ENCODE measurements at places on chromosomes 12 and 14. TPM values are rescaled to one million over a fixed set of nuclear protein-coding genes. Genes with fewer than 3 reads are reported as not detected.
A peak's percentile ranks its signal among the peaks of the same experiment; 100 is the strongest.

- no peak overlapping the region for H3K4me3 ChIP-seq
- no peak overlapping the region for H3K27ac ChIP-seq
- H3K36me3 ChIP-seq: no peaks in the 10 kb centered on the region
- DNase-seq: no peak
Observed at GRCh38 chr14:81385419-81385818, 14.7 kb downstream of the STON2 start.

- H3K36me3 ChIP-seq: no peaks in the 10 kb centered on the region
- peak; percentile 6 for DNase-seq
Observed at GRCh38 chr12:50927356-50927755, 25.0 kb upstream of the HIGD1C start.

- H3K4me1 ChIP-seq: peaks cover 17% of the 10 kb centered on the region
- H3K4me3 ChIP-seq: no peak overlapping the region
- no peaks in the 10 kb centered on the region for H3K36me3 ChIP-seq
- no peaks in the 10 kb centered on the region for H3K27me3 ChIP-seq
- peak overlapping the region; percentile 44 for H3K27ac ChIP-seq
Observed at GRCh38 chr14:24774187-24774915, 140.4 kb upstream of the GZMB start.

DNA sequence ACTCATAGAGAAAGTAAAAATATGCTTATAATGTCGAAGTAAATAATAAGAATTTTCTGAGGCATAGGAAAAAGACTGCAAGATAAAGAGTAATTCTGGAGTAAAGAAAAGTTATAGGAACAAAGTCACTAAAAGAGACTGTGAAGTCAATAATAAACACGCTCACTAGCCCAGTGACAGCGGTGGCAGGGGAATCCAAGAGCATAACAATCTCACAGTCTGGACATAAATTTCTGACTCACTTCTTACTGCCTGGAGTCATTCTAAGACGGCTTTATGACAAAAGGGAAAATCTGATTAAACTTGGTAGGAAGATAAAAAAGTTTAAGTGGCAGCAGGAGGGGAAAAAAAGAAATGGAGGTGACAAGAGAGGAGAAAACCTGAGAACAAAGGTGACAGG, 56.4 kb upstream of the GRIP1 start:
- H3K27me3 ChIP-seq: peaks cover 2% of the 10 kb centered on the region
- no peak for DNase-seq
- no peak overlapping the region for H3K27ac ChIP-seq
- H3K4me1 ChIP-seq: no peaks in the 10 kb centered on the region
- no peak overlapping the region for H3K4me3 ChIP-seq
- H3K36me3 ChIP-seq: no peaks in the 10 kb centered on the region

GRCh38 chr14:52354242-52354641, 40.1 kb downstream of the PTGER2 start:
- H3K36me3 ChIP-seq: no peaks in the 10 kb centered on the region
- no peak overlapping the region for H3K27ac ChIP-seq
- no peak overlapping the region for H3K4me3 ChIP-seq
- no peaks in the 10 kb centered on the region for H3K4me1 ChIP-seq
- no peak for DNase-seq

TAPBPL gene
- 9.9 TPM for total RNA-seq

IL22 gene
- not detected for total RNA-seq

DNA sequence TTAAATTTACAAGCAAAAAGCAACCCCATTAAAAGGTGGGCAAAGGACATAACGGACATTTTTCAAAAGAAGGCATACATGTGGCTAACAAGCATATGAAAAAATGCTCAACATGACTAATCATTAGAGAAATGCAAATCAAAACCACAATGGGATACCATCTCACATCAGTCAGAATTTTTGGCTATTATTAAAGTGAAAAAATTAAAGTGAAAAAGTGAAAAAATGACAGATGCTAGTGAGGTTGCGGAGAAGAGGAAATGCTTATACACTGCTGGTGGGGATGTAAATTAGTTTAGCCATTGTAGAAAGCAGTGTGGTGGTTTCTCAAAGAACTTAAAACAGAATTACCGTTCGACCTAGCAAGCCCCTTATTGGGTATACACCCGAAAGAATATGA, 7.9 kb downstream of the OTOGL start:
- H3K27ac ChIP-seq: no peak overlapping the region
- no peak for DNase-seq
- no peak overlapping the region for H3K4me3 ChIP-seq
- no peaks in the 10 kb centered on the region for H3K36me3 ChIP-seq
- H3K4me1 ChIP-seq: no peaks in the 10 kb centered on the region
- no peaks in the 10 kb centered on the region for H3K27me3 ChIP-seq

RHEBL1 gene
- total RNA-seq: 2.6 TPM

DNA sequence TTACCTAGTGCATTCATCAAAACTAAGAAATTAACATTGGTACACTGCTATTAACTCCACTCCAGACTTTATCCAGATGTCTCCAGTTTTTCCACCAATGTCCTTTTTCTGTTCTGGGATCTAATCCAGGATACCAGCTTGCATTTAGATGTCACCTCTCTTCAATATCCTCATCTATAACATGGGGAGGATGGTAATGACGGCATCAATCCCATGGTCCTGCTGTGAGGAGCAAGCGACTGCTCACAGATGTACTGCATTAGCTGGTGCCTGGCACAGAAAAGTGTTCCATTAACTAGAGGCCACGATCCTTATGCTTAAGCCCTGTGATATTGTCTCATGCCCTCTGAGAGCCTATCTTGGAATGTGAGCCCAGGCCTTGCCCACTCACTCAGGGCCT, 53.8 kb downstream of the CALM1 start:
- DNase-seq: no peak
- no peak overlapping the region for H3K4me3 ChIP-seq
- H3K4me1 ChIP-seq: peaks cover 3% of the 10 kb centered on the region
- H3K27me3 ChIP-seq: no peaks in the 10 kb centered on the region

DNA sequence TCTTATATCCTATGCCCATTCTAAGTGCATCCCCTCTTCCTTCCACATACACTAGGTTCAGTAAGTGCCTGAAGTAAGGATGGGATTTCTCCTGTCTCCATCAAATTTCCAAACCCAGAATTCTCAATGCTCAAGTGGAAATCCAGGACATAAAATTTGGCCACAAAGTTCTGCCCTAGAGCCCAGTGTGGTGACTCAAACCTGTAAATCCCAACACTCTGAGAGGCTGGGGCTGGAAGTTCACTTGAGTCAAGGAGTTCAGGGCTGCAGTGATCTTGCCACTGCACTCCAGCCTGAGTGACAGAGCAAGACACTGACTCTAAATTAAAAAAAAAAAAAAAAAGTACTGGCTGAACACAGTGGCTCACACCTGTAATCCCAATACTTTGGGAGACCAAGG, 4.5 kb upstream of the ARF3 start:
- no peak overlapping the region for H3K27ac ChIP-seq
- H3K4me3 ChIP-seq: no peak overlapping the region
- peaks cover 20% of the 10 kb centered on the region for H3K4me1 ChIP-seq
- H3K36me3 ChIP-seq: no peaks in the 10 kb centered on the region

- H3K27ac ChIP-seq: no peak overlapping the region
- peak; percentile 65 for DNase-seq
- peaks cover 3% of the 10 kb centered on the region for H3K36me3 ChIP-seq
- H3K4me1 ChIP-seq: peaks cover 8% of the 10 kb centered on the region
- H3K4me3 ChIP-seq: no peak overlapping the region
Observed at GRCh38 chr14:30921305-30921704, 46.9 kb downstream of the COCH start.

GRCh38 chr12:11824736-11825135, 175.3 kb downstream of the ETV6 start:
- DNase-seq: peak; percentile 66
- H3K27me3 ChIP-seq: no peaks in the 10 kb centered on the region
- peaks cover 16% of the 10 kb centered on the region for H3K4me1 ChIP-seq
- H3K4me3 ChIP-seq: no peak overlapping the region

P2RX7 gene
- 5.1 TPM for total RNA-seq

- no peaks in the 10 kb centered on the region for H3K27me3 ChIP-seq
Observed at GRCh38 chr12:91513313-91513712, 330.7 kb upstream of the DCN start.

GRCh38 chr12:93122569-93123091, 193.5 kb upstream of the EEA1 start:
- no peaks in the 10 kb centered on the region for H3K4me1 ChIP-seq
- no peaks in the 10 kb centered on the region for H3K27me3 ChIP-seq
- DNase-seq: no peak
- no peaks in the 10 kb centered on the region for H3K36me3 ChIP-seq
- no peak overlapping the region for H3K4me3 ChIP-seq

KRR1 gene
- 53.4 TPM for total RNA-seq

- peak; percentile 14 for DNase-seq
- H3K27me3 ChIP-seq: no peaks in the 10 kb centered on the region
- no peaks in the 10 kb centered on the region for H3K4me1 ChIP-seq
- peaks cover 10% of the 10 kb centered on the region for H3K36me3 ChIP-seq
- H3K4me3 ChIP-seq: no peak overlapping the region
Observed at GRCh38 chr14:88463318-88463717, 77.9 kb downstream of the SPATA7 start.

DNA sequence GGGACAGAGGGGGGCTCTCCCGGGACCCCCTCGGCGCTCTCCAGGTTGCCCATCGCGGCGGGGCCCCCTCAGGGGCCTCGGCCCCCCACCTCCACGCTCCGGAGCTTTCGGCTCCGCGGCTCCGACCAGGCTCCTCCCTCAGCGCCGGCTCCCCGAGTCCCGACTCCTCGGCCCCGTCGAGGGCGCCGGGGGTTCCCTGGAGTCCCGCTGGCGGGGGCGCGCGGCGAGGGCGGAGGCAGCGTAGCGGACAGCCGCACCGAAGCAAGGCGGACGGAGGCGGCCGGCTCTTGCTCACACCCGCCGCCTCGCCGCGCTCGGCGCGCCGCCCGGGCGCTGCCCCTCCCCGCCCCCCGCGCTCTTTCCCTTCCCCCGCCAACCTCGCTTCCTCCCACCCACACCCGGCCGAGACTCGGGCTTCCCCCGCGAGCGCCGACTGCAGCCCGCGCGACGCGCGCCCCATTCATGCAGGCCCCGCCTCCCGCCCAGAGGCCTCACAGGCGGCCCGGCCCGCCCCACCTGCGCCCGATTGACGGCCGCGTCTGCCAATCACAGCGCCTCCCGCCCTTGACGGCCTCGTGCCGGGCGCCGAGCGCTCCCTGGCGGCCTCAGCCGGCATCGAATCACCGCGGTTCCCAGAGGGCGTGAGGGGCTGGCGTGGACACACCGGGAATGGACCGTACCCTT, at the start of gene FMNL3:
Gene FMNL3, minus strand, starts transcription at position 278 of the 684 bp plus-strand sequence. Its CDS starts 225 bp downstream, at position 53.
- H3K4me3 ChIP-seq: peak within 1 kb of the TSS; percentile 96
- H3K4me1 ChIP-seq: peaks cover 36% of the 10 kb centered on the region
- peaks cover 18% of the 10 kb centered on the region for H3K27me3 ChIP-seq
- DNase-seq: peak; percentile 97
- H3K36me3 ChIP-seq: no peaks in the 10 kb centered on the region

DNA sequence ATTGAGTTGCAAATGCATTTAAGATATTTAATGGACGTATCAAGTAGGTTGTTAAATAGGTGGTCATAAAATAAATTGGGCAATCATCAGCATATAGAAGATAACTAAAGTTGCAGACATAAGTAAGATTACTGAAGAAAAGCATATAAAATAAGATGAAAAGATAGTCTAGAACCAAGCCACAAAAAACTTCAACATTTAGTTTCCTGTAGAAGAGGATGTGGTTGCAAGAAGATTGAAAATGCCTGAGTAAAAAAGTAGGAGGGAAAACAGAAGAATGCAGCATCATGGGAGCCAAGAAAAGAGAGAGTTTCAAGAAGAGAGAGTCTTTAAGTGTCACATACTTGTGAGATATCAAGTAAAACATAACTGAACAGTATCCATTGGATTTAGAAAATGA, 17.6 kb upstream of the SLC16A7 start:
- H3K27me3 ChIP-seq: no peaks in the 10 kb centered on the region
- H3K4me1 ChIP-seq: no peaks in the 10 kb centered on the region
- no peaks in the 10 kb centered on the region for H3K36me3 ChIP-seq

DPY19L2 gene
- 2.3 TPM for total RNA-seq

- no peak overlapping the region for H3K27ac ChIP-seq
- DNase-seq: no peak
- H3K27me3 ChIP-seq: peaks cover 12% of the 10 kb centered on the region
- no peak overlapping the region for H3K4me3 ChIP-seq
- peaks cover 4% of the 10 kb centered on the region for H3K4me1 ChIP-seq
Observed at GRCh38 chr14:21042918-21043317, 756 bp downstream of the RNASE7 start.

DNA sequence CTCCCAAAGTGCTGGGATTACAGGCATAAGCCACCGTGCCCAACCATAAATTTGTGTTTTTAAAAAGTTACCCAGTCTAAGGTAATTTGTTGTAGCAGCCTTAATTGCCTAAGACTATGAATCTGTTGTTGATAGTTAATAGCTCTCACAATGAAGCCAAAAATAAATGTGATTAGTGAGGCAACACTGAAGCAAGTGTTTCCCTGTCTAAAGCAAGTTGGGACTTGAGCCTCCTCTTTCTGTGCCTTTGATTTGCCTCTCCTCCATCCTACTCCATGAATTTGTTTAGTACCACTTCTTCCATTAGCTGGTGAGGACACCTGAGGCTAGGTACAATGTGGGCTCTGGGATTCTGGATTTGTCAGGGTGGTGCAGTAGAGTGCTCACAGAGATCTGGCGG, 36.8 kb downstream of the DAAM1 start:
- peaks cover 3% of the 10 kb centered on the region for H3K4me1 ChIP-seq
- no peak overlapping the region for H3K4me3 ChIP-seq
- H3K27ac ChIP-seq: no peak overlapping the region

DNA sequence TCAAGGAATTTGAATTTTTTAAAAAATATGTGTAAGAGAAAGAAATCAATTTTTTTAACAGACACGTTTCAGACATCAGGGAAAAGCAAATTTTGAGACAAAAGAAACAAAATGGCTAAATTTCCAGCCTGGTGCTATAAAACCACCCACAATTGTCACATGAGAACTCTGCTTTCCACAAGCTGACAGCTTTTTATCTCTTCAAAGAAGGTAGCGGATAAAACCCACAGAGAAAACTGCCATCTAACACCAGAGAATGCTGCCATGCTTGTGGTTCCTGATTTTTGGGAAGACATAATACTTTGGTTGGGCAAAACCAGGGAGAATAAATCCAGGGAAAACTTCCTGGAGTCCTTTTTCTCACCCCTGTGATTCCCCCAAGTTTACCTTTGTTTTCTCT, 10.3 kb upstream of the ITPR2 start:
- DNase-seq: no peak
- H3K4me3 ChIP-seq: no peak overlapping the region
- no peaks in the 10 kb centered on the region for H3K27me3 ChIP-seq
- no peak overlapping the region for H3K27ac ChIP-seq
- peaks cover 15% of the 10 kb centered on the region for H3K4me1 ChIP-seq
- H3K36me3 ChIP-seq: no peaks in the 10 kb centered on the region

Measured in endothelial cell of umbilical vein (primary cell).